ENCODE measurements at places on chromosomes 11 and 22.

DNA sequence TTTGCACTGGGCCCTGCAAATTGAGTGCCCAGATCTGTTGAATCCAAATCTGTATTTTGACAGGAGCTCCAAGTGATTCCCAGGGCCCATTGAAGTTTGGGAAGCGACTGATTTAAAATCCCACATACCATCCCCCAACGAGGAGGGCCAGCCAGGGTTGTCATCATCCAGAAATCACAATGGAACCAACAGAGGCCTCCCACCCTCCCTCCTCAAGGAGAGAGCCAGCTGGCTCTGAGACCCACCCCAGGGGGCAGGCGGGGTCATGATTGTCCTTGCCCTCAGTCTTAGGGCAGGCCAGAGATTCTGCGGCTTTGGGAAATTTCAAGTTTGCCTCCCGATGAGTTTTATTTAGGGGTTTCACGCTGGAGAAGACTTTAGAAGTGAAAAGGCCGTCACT is 358.2 kb downstream of the MN1 start:
- no peak for DNase-seq

GRCh38 chr11:3197044-3197695 is 21.4 kb downstream of the MRGPRG start:
- no peak for DNase-seq

- peak; percentile 70 for DNase-seq
These were observed 1.2 kb upstream of the ZFP91 start for GRCh38 chr11:58577555-58578135.

DNA sequence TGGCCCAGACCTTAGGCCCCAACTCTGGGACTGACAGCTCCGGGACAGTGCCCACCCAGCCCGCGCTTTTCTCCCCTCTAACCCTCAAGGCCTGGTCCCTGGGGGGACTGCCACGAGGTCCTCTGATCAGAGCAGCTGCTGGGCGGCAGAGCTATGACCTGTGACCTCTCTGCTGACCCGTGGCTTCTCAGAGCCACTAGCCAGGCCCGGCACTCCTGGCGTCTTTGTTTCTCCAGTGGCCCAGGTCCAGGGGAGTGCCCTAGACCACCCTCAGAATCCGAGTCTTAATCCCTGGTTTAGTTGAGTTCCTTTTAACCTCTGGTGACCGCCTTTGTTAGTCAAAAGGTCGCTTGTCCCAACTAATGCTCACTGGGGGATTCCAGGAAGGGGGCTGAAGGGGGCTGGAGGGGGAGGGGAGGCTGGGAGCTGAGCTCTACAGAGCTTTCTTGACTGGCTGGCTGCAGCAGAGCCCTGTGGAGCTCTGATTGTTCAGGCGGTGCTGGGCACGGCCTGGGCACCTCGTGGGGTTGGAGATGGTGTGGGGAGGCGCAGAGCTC is 1.2 kb downstream of the FBLN1 start:
- no peak for DNase-seq

GRCh38 chr11:106305458-106305857 is 228.0 kb downstream of the AASDHPPT start:
- no peak for DNase-seq

- no peak for DNase-seq
These were observed 82.7 kb downstream of the CELSR1 start for GRCh38 chr22:46454504-46455269.

DNA sequence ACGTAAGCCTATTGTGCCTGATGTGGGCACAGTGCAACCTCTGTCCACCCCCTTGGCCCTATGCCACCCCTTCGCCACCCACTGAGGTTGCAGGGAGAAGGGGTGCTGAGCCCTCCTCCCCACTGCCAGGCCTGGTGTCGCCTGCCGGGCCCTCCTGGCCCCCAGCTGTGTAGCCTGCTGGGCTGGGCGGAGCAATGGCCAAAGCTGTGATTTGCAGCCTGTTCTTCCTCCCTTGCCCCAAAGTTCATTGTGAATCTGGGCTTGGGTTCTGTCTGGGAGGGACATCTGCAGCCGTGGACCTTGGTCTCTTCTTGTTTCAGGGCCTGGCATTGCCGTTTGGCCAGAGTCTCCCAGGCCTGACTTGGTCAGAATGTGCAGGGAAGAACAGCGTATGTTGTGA is 121.9 kb downstream of the PKNOX2 start:
- DNase-seq: no peak

DNA sequence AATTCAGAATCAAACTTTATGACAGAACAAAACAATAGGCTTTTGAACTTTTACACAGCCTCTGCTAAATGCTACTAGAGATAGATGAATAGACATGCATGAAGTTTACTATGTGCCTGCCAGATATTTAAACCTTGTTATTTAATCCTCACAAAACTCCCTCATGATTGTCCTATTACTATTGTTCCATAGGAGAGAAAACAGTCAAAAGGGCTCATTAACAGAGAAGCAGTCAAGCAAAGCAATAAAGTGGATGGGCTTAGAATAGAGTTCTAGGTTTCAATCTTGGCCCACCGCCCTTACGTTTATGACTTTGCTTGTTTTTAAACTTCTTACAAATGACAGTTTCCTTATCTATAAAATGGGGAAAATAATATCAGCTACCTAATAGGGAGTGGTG is 12.9 kb downstream of the CWC15 start:
- no peak for DNase-seq

DNA sequence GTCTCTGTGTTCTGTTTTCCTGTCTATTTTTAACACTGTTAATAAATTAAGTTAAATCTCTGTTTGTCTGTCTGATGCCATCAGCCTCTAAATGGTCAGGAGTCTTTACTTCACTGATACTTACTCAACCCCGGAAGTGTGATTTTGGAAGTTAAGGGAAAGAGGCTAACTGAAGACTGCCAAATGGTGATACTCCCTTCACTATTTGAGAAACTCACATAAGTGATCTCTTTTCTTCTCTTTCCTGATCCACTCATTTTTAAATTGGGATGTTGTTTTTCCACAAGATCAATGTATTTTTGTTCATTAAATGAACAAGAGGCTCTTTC is 389 bp upstream of the CASP12 start:
- DNase-seq: no peak

GRCh38 chr22:40322818-40323447 is 23.4 kb upstream of the ADSL start:
- no peak for DNase-seq

GRCh38 chr11:123107945-123108495 is 46.1 kb upstream of the HSPA8 start:
- DNase-seq: no peak

GRCh38 chr11:124950601-124951330 is 3.2 kb upstream of the CCDC15 start:
- no peak for DNase-seq

Measured in fibroblast of skin of left quadriceps (primary cell).